Stimulated activated CD8-positive, alpha-beta memory T cell treated with anti-CD3 and anti-CD28 coated beads, Interleukin-15, amount 100 ng/mL, for 48 hours (primary cell): ENCODE measurements at places on chromosomes 11 and 22.

GRCh38 chr11:74677131-74677530, 54.1 kb downstream of the CHRDL2 start:
- DNase-seq = no peak

- no peak for DNase-seq
Measured at GRCh38 chr22:26065847-26066246, 103.4 kb upstream of the SEZ6L start.

- no peak for DNase-seq
Measured at GRCh38 chr22:43848366-43849171, 13.7 kb downstream of the SULT4A1 start.

DNA sequence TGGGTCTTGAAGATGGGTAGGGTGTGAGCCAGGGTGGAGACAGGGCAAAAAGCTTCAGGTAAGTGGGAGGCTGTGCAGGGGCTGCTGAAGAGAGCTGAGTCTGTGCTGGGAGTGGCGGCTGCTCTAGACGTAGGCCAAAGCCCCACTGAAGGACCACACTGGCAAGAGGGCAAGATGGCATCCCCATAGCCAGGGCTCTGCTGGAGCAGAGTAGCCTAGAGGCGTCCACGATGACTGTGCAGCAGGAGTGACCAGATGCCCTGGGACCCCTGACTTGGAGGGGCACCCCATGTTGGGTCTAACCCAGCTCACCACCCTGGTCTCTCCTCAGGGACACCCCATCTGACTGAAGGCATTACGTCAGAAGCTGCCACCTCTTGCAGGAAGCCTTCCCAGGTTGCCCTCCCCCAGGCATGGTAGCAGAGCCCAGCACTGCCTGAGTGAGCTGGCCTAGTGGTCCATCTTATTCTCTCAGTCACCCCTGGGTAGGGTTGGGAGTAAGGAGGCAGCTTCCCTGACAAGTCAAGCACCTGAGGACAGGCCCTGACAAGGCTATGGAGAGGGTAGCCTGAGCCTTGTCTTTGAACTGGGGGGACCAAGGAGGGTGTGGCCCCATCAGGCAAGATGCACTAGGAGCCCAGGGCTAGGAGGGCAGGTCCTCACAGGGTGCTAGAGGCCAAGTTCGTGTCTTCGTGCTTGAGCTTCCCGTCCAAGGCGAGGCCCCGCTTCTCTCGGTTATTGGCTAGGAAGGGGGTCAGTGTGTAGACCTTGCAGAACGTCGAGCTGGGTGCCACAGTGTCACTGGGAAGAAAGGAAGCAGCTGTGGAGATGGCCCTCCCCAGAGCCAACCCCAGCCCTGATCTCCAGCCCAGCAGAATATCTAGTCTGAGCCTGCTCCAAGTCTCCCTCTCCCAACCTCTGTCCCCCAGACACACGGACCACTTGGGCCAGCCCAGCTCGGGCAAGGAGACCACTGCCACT, 33.1 kb downstream of the TPBGL start:
- DNase-seq = no peak

- no peak for DNase-seq
Measured at GRCh38 chr11:34395916-34396550, 38.2 kb upstream of the ABTB2 start.

DNA sequence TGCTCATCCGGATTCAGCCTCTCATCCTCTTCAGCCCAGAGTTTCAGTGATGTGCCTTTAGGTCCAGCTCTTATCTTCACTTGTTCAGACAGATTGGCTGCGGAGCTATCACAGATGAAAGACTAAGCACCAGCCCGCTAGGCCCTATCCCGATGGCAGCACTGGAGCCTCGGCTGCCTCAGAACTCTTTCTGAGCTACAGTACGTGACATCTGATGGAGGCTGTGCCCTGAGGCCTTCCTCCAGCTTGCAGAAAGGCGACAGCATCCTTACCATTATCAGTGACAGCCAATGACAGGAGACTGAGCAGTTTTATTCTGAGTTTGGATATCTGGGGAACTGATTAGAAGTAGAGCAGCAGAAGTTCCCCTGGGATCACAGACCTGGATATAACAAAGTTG, 4.0 kb downstream of the OR8B8 start:
- no peak for DNase-seq
